ENCODE measurements at places on chromosomes 7 and 10.

- no peak for DNase-seq
Measured at GRCh38 chr7:93941945-93942344, 20.4 kb downstream of the GNG11 start.

DNA sequence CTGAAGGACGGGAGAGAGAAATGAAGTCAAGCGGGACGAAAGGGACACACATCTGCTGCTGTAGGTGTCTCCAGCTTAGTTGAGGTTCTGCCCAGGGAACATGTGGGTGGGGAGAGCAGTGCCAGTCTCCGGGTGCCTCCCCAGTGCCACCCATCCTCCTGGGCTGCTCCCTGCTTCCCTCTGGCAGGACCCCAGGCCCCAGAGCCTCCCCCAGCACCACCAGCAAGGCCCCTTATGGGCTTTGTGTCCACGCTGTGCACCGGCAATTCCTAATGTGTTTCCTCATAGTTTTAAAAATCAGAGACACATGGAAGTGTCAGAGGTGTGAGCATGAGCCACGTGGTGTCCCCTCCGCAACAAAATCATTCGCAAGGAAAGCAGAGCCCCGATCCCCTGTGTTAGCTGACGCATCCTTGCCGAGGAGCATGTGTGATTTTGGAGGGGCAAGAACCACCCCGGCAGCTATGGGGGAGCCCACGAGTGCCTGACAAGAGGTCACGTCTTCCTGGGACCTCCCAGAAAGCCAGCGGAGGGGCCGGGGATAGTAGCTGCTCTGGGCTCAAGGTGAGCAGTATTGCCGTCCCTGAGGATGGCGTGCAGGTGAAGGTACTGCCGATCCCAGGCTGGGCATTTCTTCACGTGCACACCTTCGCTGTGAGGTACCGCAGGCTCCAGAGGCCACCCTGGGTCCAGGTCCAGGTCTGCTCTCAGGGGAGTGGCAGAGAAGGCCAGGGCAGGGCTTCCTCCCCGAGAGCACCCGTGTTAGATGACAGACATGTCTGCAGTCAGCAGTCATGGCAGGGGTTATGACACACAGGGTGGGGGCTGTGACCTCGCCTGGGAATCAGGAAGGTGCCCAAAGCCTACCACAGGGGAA is 448.2 kb upstream of the FOXK1 start:
- no peak for DNase-seq

- peak; percentile 31 for DNase-seq
Measured at GRCh38 chr10:1737222-1738061, at the start of gene ADARB2. ADARB2 (minus strand) TSS chr10:1737525.

DNA sequence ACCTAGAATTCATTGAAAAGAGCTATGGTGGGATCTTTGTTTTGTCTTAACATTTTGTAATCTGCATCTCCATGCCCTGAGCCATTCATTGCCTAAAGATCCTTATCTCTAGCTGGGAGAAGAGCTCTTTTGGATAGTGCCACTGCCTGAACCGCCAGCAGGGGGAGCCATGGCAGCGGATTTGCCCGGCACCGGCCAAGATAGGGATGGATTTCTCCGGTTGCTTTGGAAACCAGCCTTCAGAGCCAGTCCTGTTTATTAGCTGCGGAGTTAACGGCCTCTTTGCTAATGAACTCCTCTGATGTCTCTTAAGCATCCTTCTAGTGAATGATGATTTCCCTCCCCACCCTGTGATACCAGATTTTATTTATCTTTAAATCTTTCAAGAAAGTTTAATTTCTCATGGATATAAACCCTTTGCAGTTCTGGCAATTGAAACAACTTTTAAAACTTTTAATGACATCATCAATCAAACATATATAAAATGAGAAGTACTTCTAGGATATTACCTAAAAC is 58.2 kb upstream of the LYZL2 start:
- DNase-seq = peak; percentile 67

GRCh38 chr10:22483132-22483531 is 137.8 kb downstream of the SPAG6 start:
- DNase-seq = no peak

DNA sequence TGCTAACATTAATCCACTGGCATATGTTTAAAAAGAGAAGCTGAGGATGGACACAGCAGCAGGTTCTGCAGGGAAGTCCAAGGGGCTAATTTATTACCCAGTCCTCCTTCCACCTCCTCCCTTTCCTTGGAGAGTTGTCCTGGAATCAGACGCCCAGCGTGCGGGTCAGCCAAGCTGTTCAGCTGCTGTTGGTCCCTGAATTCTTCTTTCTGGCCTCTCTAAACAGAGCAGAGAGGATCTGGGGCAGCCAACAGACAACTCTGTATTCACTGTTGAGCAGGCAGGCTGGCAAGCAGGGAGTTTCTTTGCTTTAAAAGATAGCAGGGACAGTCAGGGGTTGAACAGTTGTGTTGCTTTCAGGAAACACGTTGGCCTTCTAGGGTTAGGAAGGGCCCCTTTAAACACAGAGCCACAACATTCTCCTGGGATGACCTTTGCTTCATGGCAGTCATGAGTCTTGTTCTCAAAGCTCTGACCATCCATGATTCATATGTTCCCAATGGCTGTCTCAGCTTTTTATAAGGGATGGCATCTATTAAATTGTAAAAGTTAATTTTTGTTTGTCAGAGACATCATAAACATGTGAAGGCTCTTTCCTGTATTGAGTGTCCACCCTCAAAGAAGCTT is 217.0 kb downstream of the CREB5 start:
- no peak for DNase-seq

GRCh38 chr10:80260295-80261243 is 28.9 kb downstream of the MAT1A start:
- peak; percentile 53 for DNase-seq

DNA sequence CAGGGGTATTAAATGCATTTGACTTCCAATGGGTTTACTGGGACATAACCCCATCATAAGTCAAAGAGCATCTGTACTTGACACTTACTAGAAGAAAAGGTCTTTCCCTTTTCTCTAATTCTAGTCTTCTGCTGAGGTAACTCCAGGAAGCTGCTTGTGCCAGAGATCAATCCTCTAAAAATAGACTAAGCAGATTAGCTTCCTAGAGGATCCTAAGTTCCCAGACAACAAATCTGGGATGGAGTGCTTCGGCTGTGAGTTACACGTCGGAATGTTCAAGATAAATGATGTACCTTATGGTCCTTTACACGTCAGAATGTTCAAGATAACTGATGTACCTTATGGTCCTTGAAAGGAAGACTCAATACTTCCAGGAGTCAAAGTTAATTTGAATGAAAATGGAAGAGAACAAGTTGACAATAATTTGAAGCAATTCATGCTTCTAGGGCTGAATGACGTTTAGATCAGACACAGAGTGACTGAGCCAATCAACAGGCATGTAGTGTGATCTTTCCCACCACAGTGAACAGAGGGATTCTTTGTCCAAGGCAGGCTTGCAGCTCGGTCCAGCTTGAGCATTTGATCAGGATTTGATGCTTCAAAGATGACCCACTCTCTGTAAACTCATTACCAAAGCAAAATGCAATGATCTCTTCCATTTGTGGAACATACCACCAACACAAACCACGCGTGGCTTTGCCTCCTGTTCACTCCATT is 63.8 kb downstream of the SLC37A3 start:
- DNase-seq = no peak

- no peak for DNase-seq
Measured at GRCh38 chr7:2572101-2572842, 13.5 kb downstream of the IQCE start.

DNA sequence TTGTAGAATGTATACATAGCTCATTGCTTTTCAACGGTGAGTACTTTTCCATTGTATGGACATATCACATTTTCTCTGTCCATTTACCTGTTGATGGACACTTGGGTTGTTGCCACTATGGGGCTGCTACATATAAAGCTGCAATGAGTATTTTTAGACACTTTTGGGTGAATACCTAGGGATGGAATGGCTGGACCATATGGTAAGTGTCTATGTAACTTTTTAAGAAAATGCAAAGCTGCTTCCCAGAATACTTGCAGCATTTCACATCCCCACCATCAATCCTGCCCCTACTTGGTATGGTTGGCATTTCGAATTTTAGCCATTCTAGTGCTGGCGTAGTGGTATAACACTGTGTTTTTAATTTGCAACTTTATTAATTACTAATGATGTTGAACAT is 274.6 kb downstream of the TNS3 start:
- DNase-seq = no peak

DNA sequence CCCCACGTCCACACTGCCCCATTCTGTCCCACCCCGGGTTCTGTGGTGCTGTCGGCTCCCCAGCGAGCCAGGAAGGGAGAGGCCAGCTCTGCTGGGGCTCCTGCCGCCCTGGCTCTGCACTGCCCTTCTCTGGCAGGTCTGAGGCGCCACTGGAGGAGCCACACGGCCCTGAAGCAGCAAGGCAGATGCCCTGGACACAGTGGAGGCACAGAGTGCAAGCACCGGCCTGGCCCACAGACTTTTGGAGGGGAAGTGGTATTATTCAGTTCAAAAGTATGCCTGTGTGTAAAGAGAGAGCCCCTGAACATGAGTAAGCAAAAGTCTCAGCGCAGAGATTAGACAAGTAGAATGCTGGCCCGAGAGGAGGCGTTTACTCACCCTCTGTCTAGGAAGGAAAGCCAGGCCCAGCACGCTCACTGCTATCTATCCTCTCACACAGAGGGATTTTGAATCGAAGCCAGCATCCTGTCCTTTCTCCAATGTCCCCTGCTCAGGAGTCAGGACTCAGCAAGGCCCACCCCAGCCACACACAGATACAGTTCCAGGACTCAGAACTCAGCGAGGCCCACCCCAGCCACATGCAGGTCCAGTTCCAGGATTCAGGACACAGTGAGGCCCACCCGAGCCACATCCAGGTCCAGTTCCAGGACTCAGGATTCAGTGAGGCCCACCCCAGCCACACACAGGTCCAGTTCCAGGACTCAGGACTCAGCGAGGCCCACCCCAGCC is 115.0 kb downstream of the EGFR start:
- DNase-seq = no peak

GRCh38 chr10:15813415-15813814 is 46.9 kb downstream of the MINDY3 start:
- no peak for DNase-seq

DNA sequence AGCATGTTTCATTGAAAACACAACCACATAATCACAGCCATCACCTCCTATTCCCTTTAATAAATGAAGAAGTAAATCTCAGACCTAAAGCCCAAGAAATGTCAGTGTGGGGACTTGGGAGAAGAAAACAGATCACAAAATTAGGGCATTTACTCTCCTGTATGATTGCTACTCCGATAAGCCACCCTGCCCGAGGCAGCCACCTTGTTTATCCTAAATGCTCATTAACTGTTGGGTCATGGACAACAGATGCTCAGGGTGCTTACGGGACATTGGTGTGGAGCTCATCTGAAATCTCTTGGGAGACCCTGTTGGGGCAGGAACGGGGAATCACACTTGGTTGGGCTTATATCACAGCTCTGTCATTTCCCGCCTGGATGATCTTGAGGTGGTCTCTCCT is 17.5 kb upstream of the CHST15 start:
- DNase-seq = no peak
